ENCODE measurements at places on chromosomes 3 and 15.

GRCh38 chr3:176581589-176581988 lies 615.7 kb downstream of the TBL1XR1 start:
- no peak for DNase-seq

DNA sequence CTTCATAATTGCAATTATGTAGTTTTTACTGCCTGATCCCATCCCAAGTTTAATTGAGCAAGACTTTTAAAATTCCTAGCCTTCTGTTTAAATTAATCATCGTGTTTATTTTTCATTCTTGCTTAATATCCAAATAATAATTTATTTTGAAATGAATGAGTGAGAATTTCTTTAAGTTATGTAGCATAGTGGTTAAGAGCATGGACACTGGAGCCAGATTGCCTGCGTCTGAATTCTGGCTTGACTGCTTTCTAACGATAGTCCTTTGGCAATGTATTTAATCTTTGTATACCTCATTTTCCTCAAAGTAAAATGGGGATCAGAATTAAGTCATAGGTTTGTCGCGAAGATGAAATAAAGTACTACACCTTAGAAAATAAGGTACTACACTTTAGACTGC lies 71.4 kb downstream of the LRRC49 start:
- DNase-seq, result no peak

DNA sequence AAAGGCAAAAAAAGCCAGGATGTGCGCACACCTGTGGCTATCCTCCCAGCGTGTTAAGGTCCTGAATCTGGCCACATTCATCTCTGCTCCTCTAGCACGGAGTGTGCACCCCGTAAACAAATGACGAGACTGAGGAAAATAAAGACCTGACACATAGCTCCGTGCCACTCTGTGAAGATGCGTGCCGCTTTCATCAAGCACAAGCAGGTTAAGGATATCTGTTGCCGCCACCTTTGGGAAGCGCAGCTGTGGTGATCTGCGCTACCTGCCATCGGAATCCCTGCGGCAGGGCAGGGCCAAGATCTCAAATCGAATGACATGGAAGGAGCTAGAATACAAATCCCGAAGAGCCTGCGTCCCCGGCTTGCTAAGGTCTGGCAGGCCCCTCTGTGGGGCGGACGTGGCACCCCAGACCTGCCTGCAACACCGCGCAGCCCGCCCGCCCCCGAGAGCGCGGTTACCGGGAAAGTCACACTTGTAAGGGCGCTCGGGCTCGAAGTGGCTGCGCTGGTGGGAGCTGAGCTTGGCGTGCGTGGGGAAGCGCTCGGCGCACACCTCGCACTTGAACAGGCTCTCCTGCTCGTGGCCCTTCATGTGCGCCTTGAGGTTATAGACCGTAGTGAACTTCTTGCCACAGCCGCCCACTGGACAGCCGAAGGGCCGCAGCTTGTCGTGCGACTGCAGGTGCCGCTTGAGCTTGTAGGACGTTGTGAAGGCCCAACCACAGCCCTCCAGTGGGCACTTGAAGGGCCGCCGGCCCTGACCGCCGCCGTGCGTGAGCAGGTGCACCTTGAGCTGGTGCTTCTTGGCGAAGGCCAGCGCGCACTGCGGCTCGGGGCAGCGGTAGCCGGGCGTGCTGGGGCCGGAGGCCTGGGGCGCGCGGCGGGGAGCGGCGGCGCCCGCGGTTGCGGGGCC lies 936 bp downstream of the ZXDC start:
- DNase-seq, result peak; percentile 39

- DNase-seq, result no peak
Measured at GRCh38 chr3:127100459-127101410, 92.2 kb upstream of the PRR23E start.

DNA sequence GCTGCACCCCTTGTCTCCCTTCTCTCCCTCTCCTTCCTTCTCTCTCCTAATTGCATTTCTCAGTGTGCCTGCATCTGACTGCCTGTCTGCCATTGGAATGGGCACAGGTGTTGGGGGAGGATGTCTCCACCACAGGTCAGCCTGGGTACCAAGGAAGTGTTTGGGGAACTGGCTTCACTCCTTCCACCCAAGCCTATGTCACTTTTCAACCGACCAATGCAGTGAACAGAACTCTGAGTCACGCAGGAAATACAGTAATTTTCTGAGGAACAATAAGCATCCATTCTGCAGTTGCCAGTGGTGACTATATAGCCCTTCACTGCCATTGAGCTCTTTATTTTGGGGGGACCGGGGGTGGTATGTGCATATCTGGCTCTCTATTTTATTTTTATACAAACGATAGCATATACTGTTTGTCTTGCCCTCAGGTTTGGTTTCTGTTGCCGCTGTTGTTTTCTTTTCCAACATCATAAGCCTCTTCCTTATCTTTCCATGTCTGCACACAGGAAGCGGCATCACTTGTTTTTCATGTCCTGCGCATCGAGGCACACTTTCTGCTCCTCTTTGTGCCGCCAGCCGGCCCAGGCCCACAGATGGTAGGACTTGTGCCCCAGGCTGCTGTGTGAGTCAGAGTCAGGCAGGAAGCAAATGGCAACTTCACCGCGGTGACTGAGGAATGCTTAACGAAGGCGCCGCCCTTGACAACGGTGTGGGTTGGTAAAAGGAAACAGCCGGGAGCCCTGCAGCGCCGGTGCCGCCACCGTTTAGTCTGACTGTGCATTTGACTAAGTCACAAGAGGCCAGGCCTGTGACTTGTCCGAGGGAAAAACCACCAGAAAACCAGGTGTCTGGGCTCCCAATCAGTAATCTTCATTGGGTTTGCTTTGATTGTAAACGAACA lies 21.1 kb upstream of the CDCP1 start:
- peak; percentile 74 for DNase-seq

- no peak for DNase-seq
Measured at GRCh38 chr3:101859882-101860448, 10.7 kb downstream of the NFKBIZ start.

GRCh38 chr3:38648659-38649499 lies 608 bp downstream of the SCN5A start:
- no peak for DNase-seq

DNA sequence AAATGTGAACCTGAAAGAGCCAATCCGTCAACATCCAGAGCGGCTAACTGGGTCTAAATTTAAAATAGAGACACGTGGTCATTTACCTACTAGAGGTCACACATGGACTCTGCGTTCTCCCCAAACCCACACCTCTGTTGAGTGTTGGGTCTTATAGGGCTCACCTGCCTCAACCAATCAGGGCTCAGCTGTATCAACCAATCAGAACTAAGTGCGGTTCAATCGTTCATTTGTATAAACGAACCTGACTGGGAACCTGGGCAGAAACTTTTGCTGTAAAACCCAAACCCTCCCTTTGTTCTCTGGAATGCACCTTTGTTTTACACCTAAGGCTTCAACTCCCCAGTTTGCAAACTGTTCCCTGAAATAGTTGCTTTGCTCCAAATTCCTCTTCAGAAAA lies 8.9 kb downstream of the DNAAF4 start:
- no peak for DNase-seq

DNA sequence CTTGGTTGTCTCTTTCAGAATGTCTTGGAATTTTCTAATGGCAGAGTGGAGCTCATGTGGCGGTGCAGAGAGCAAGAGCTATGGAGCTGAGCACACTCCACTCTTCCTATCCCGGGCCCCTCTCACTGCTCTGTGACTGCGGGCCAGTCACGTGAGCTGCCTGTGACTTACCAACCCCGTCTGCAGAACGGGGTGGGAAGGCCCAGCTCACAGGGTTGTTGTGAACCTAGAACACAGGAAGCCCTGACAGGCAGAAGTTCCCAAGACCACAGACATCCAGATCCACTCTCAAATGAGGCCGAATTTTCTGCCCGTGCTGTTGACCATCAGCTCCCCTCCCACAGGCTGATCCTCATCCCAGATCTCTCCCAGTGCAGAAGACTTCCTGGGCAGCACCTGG lies 35.5 kb upstream of the PLXNA1 start:
- DNase-seq, result no peak

DNA sequence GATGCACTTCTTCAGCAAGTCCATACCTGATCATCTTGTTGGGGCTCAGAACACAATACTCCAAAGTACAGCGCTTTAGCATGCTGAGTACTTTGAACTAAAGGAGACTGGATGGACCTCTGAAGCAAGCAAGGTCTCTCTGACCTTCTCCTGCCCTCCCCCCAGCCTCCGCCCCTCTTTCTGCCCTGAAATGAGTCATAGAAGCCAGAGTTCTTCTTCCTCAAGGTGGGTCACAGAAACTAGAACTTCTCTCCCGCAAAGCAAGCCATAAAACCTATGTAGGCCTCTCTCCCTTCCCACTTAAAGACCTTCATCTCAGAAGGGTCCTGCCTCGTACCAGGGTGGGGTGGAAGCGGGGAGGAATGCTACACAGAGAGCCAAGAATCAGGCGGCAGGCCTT lies 230.5 kb upstream of the PROK2 start:
- no peak for DNase-seq

- peak; percentile 66 for DNase-seq
Measured at GRCh38 chr3:196537319-196537984, 22.3 kb upstream of the SMCO1 start.

DNA sequence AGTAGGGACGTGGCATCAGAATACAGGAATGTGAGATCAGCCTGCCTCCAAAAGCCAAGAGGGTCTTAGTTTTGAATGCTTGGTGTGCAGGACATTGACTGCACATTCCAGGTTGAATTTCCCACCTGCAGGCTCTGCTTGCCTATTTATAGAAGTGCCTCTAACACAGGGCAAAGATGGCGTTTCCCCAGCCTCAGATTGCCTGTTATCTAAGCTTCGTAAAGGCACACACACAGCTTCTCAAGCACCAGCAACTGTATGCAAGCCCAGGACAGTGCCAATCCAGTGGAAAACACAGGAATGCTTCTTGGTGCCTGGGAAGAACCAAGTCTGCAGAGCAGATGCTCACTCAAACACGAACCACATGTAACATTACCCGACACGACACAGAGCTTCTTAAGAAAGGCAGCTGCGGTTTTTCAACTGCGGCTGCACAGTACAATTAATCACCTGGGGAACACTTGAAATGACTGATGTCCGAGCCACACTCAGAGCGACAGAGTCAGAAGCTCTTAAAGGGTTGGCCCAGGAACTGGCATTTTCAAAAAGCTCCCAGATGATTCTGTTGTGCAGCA lies 90.0 kb upstream of the ANKRD34C start:
- no peak for DNase-seq

- DNase-seq, result no peak
Measured at GRCh38 chr3:78812166-78812565, 955.6 kb downstream of the ROBO1 start.

DNA sequence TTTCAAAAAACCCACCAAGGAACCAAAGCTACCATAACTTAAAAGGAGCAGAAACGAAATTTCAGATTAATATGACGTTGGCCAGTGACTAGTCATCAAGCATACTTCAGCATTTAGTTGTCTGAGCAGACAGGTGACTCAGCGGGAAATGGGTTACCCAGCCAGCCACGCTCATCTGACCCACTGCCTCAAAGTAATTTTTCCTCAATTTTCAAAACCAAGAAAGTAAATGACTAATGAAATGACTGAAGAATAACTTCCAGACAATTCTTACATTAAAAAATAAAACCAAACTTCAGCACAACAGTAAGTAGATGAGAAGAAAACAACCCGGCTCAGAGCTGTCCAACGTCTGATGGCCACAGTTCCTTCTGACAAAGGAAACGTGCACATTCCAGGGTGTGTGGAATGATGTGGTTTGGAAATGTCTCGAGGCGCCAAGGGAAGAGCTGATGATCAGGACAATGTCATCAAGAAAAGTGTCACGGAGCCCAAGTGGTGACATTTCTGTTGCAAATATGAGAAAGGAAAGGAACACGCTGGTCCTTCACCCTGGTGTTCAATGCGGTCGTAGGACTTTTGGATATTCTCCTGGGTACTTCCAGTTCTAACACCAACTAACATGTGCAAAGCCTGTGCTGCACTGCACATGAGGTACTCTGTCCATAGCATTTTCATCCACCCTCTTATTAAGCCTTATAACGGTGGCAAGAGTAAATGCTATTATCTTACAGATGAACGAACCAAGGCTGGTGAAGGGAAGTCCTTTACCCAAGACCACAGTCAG lies 79.1 kb downstream of the FOXP1 start:
- DNase-seq, result peak; percentile 41

GRCh38 chr3:32888739-32889138 lies 62.7 kb upstream of the CCR4 start:
- no peak for DNase-seq

GRCh38 chr15:25441111-25441510 lies 2.3 kb upstream of the UBE3A start:
- no peak for DNase-seq

DNA sequence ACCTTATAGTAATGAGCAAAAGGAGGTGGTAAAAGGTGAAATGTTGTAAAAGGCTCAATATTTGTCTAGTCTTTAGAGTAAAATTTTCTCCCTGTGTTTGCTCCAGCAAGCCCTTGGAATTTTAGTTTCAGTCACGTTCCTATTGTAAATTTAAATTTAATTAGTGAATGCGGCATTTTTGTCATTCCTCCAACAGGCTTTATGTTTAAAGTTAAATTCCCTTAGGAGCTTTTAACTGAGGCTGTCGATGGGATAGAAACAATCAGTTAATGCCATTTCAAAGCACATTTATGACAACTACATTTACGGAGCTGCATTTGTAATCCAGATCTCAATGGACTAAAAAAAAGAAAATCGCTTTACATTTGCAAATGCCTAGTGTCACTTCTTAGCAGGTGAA lies 868 bp upstream of the GADL1 start:
- no peak for DNase-seq

GRCh38 chr3:150299201-150299600 lies 108.9 kb upstream of the TSC22D2 start:
- no peak for DNase-seq

- DNase-seq, result no peak
Measured at GRCh38 chr3:135911110-135911509, 54.4 kb upstream of the PPP2R3A start.

DNA sequence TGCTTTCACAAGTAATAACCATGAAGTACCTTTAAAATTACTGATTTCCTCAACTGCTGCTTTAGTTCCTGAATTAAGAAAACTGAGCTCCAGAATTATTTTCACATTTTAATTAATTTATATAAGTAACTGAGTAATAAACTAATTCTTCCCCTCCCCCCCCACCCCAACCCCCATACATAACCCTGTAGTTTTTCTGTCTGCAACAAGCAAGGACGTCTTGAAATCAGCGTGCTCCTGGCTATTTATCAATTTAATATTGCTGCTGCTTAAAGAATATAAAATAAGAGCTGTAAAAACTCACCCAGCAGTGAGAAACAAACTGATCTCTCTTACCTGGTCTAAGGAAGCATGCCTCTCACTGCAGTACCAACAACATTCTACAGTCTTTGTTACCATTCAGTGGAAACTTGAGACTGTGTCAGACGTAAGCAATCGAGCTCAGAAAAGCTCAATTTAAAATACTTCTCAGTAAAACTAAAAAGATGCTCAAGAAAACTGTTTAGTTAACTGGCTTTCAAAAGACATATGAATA lies 121.0 kb downstream of the TFDP2 start:
- no peak for DNase-seq

DNA sequence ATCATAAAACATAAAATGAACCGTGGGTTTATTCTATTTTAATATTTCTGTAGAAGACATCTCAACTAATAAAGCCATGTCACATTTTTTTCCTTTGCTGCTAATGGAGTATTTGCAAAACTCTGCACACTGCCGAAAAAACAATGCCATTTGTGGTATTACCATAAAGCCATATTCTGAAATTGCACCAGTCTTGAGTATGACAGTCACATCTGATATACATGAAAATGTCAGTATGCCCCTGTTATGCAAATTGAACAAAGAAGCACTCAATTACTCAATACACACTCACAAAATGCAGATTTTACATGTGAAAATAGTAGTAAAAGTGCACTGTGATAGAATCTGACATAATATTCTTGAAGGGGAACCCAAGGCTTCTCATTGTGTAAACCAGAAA lies 55.2 kb upstream of the CPB1 start:
- no peak for DNase-seq
